ENCODE measurements at places on chromosomes 7 and 10. TPM values are rescaled to one million over a fixed set of nuclear protein-coding genes. Genes with fewer than 3 reads are reported as not detected.

DNA sequence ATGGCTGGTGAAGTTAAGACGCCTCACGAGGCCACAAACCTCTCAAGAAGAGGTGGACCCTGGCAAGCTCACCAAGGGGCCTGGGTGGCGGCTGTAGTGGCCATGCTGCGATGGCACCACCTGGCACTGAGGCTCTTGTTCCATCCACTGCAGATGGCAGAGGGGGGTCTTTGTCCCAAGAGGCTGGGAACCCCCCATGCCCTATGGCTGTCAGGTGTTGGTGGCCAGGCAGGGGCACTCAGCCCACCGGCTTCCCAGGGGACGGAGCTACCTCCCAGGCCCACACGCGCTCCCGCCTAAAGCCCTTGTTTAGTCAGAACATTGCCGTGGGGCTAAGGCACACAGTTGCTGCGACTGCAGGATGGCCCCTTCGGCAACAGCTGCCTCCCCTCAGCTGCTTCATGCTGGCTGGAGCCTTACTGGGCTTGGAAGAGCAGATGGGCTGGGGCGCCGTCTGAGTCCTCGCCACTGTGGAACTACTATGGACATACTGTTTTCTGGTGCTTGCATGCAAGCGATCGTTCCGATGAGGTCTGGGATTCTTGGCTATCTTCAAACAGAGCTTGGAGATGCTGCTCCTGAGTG, 46.8 kb downstream of the DPYSL4 start:
- DNase-seq = no peak

- no peak for DNase-seq
Observed at GRCh38 chr10:118980135-118980865, 49.2 kb upstream of the NANOS1 start.

GRCh38 chr10:79422178-79422892, 23.1 kb downstream of the ZCCHC24 start:
- DNase-seq = no peak

- DNase-seq = no peak
Observed at GRCh38 chr10:70459061-70459773, 17.7 kb upstream of the NODAL start.

DNA sequence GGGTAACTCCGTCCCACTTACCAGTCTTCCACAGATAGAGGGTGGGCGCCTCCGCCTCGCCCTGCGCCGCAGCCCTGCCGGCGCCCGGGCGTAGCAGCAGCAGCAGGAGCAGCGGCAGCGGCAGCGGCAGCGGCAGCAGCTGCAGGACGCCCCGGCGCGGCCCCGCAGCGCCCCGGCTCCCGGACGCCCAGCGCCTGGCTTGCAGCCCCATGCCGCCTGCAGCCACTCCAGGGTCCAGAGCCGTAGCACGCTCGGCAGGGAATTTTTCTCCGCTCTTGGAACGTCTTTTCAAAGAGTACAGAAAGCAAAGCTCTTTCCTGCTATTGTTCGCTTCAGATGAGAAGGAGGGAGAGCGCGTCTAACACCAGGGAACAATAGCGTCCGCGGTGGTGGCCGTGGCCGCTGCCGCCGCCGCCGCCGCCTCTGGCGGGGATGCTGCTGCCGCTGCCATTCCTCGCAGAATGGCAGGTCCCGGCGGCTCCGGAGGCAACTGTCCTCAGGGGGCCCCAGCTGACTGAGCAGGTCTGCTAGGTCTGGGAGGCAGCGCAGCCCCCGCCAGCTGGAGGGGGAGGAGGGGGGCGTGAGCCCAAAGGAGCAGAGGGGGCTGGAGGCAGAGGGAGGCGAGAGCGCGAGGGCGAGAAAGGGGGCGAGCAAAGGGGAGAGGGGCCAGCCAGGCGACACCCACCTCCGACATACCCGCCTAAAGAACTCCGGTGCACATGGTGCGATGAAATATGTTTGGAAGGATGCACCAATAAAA, at the start of gene THSD7A:
Gene THSD7A (minus strand): TSS at position 463 of the 760 bp plus-strand sequence. CDS start 252 bp downstream, at position 211.
- peak; percentile 75 for DNase-seq

DNA sequence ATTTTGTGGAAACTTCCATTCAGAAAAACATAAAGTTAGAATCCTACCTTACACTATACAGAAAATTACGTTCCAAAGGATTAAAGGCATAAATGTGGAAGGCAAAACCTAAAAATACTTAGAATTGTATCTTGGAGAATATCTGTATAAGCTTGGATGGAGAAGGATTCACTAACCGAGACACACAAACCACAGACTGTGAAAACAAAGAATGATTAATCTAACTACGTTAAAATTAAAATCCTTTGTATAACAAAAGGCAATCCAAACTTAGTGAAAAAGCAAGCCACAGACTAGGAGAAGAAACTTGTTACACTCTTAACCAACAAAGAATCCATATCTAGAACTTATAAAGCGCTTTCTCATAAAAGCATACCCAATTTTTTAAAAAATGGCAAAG, 678.8 kb downstream of the INHBA start:
- no peak for DNase-seq

GRCh38 chr7:103080923-103081322, 6.0 kb downstream of the ARMC10 start:
- no peak for DNase-seq

DNA sequence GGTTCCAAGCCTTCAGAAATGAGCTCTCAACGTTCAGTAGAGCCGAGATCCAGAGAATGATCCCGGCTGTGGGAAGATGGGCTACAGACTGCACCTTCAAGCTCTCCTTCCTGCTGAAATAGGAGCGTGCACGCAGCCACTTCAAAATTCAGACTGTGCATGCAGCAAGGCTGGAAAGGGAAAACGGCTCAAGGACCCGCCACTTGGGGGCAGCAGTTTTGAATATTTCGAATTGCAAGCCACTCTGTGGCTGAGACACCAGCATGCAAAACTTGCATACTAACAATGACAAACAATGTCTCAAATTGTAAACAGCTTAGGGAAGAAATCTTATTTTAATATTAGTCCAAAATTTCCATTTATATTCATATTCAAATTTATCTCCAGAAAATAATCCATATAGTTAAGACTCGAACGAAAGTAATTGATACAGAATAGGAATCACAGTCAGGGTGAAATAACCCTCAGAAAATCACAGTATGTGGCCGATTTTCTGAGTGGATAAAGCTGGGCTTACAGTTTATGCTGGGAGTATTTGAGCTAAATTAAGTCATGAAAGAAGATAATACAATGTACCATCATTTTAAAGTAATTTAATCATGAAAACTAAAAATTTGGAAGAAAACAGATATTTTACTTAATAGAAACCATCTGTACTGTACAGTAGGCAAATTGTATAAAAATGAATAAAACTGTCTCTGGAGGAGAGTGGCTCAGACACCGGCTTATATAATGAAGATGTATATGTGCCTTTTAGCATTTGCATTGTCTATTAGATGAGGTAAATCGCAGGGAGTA, 137.9 kb upstream of the MKI67 start:
- peak; percentile 75 for DNase-seq

DNA sequence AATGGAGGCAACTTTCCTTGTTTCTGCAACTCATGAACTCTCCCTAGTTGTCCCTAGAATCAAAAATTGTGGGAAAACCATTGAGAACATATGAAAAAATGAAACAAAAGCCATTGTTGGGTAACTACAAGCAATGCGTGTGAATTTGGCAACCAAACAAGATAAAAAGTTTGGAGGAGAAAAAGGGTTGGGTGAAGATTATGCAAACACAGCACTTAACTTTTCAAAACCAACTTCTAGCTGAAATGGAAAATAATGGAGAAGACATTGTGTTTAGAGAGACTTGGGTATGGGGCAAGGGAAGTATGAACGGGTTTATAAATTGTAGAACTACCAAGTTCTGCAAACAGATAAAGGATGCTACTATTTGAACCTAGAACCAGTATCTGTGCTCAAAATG, 89.0 kb upstream of the SVIL start:
- no peak for DNase-seq

- no peak for DNase-seq
Observed at GRCh38 chr10:61302124-61302523, 151.1 kb downstream of the TMEM26 start.

DNA sequence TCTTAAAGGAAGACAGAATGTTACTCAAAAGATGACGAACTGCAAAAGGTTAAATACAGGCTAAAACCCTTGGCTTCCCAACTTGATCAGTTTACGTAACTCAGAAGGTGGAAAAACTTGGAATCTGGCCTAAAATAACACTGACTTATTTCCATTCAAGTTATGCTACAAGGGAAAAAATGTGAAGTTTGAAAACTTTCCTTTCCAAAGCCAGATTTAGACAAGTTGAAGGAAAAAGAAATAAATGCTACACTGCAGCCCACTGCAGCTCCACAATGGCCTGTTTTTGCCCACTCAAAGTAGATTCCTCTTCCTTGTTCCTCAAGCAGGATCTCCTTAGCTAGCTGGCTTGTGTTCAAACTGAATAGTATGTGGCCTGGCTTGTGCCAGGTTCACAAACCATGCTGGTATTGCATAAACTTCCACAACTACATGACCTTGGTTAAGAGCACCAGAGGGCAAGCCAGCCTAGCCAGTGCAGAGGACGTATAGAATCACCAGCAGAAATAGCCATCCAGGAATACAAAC, 166.2 kb downstream of the CPEB3 start:
- peak; percentile 95 for DNase-seq

- DNase-seq = no peak
Observed at GRCh38 chr7:25978466-25978865, 173.5 kb upstream of the NFE2L3 start.

- DNase-seq = no peak
Observed at GRCh38 chr10:113444766-113445365, 108.0 kb upstream of the HABP2 start.

DNA sequence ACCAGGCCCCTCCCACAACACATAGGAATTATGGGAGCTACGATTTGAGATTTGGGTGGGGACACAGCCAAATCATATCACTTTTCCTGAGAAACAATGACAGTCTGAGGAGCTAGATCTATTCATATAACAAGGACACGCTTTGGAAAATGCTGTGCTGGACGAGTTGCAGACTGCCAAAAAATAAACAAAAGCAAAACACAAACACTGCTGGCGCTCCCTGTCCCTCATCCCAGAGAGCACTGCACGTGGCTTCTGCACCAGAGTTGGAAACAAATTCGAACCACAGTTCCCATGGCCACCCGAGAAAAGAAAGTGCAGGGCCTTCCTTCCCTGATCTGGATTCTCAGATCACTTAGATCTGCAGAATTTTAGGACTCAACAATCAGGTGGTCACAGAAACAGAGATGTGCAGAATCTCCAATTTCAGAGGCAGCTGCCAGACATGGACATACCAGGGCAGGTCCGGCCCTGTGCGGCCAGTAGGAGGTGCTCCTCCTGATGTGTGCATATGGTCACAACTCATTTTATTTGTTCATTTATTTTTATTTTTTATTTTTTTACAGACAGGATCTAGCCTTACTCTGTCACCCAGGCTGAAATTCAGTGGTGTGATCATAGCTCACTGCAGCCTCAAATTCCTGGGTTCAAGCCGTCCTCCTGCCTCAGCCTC, 35.2 kb upstream of the ECHDC3 start:
- no peak for DNase-seq

GRCh38 chr7:73682745-73683055, 553 bp downstream of the DNAJC30 start:
- no peak for DNase-seq

DNA sequence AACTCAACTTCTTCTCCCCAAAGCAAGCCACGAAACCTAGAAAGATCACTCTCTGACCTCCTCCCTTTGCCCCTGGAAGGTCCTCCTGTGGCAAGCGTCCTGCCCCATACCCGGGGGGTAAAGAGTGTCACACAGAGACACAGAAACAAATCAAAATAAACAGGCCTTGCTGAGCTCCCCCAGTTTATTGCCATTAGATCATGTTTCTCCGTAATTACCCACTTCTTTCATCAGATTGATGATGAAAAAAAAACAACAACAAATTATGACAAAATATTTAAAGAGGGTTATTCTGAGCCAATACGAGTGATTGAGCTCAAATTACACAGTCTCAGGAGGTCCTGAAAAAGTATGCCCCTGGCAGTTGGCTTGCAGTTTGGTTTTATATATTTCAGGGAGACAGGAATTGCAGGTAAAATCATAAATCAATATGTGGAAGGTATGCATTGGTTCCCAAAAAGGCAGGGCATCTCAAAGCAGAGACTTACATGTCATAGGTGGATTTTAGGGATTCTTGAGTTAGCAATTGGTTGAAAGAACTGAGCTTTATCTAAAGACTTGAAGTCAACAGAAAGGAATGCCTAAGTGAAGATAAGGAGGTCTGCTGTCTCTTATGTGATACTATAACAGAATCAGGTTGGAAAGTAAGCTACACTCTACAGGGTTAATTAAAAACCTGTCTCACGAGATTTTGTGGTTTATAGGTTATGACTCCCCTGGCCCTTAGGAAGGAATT, 86.2 kb downstream of the APBB1IP start:
- no peak for DNase-seq

GRCh38 chr10:27981744-27982143, 17.1 kb downstream of the ODAD2 start:
- DNase-seq = no peak

DNA sequence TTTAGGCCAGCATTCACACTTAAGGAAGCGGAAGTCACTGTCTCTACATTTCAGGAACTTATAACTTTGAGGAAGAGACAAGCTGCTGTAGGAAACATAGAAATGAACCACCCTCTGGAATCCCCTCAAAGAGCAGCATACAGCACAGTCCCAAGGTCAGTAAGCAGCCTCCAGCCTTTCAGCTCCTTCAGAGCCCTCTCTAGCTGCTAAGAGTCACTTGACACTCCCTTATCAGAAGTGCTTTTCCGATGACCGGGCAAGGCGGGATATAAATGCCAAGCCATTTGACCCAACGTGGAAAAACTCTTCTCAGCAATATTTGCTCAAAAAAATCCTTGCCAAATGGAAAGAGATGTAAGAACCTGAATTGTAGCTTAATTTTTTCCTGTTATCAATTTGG, 1284.3 kb downstream of the XPNPEP1 start:
- DNase-seq = no peak

- DNase-seq = peak; percentile 66
Observed at GRCh38 chr10:93680412-93681047, 21.9 kb downstream of the FRA10AC1 start.

DNA sequence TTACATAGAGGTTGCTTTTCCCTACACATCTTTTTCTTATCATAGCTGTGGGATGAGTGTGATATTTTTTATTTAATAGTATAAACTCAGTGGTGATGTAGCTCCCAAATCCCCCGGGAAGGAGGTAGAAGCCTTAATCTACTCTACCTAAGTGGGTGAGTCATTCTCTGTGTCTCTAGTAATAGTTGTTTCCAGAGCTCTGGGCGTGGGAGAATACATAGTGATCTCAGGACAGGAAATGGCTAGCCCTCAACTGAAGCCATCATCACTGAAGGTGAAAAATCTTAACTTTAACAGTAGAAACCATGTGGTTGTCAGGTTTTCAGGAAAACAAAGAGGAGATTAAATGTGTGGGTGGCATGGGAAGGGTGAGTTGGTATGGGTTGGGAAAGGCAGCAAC, 278.4 kb downstream of the ANKRD30A start:
- no peak for DNase-seq

GRCh38 chr10:77932016-77932715, 5.6 kb upstream of the DLG5 start:
- DNase-seq = no peak

Gene ZNF789
- total RNA-seq = 6.1 TPM

Gene AZGP1
- not detected for total RNA-seq

Gene PSMG3
- 12.6 TPM for total RNA-seq

Gene CRYGN
- total RNA-seq = not detected

Gene ST8SIA6
- 0.34 TPM for total RNA-seq

Gene ANKRD22
- not detected for total RNA-seq

All from dermis blood vessel endothelial cell (primary cell).